ENCODE measurements at places on chromosomes 2 and 18. TPM values are rescaled to one million over a fixed set of nuclear protein-coding genes. Genes with fewer than 3 reads are reported as not detected.
A peak's percentile ranks its signal among the peaks of the same experiment; 100 is the strongest.

The PCARE gene
- not detected for total RNA-seq

The KIF1A gene
- under 0.01 TPM for total RNA-seq

The B3GNT7 gene
- under 0.01 TPM for total RNA-seq

- DNase-seq: peak; percentile 59
These were observed 128.5 kb downstream of the ARL6IP6 start for GRCh38 chr2:152846697-152847470.

DNA sequence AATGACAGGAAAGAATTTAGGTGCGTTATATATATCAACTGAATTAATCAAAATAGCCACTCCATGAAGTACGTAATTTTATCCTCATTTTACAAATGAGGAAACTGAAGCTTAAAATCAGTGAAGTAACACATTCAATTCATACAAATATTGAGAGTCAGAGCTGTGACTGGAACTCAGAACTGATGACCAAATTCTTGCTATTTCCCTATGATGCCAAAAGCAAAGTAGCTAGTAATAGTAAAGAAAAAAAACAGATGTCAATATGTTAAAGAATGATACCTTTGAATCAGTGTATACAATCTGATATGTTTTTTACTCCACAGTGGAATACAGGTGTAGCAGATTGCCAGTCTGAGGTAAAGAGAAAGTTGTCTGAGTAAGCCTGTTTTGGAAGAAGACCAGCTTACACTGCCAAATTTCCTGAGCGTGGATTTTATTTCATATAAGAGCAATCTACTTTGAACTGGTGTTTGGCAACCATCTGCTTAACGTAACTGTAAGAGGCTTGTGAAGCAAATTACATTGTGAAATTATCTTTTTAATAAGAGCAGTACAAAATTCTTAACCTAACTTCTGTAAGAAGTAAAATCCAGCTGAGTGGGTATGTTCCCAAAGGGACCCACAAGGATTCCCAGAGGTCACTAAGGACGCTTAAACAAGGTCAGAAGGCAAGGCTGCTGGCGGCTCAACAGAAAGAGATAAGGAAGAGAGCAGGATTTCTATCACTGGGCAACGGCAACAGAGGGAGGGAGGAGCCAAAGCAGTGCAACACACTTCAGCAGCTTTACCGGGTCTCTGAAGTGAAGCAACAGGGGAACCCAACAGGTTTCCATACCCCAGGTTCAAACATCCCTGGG is 85.6 kb downstream of the IKZF2 start:
- peak; percentile 50 for DNase-seq

DNA sequence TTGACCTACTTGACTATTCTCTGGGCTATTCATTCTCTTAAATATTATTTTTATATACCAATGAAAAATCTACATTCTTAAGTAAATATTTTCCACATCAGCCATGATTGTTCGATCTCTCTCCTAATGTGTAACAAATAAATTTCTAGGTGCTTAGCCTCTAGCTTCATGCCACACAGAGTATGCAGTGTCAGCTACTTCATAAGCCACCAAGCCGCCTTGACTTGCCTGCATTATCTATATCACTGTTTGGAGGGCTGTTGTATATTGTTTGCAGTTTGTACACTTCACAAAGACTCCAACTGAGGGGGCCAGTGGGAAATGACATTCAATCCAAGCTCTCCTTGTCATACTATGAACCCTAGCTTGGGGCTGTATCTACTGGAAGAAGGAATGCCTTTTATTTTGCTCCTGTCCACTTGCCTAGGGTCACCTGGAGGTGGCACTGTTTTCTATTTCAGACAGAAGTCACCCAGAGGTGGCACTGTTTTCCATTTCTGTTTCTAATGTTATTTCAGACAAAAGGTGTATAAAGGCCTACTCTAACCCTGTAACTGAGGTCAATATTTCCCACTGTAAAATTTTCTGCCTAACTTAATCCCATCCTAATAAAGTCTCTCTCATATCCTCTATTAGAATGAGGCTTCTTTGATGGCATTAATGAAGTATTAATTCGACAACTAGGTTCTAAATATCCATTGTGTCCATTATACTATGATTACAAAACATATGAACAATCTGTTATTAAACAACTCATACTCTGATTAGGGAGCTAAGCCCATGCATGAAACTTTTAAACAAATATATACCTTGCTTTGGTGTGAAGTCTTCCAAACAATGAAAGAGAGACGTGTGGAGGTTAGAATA is 36.4 kb downstream of the COL5A2 start:
- DNase-seq: peak; percentile 36

DNA sequence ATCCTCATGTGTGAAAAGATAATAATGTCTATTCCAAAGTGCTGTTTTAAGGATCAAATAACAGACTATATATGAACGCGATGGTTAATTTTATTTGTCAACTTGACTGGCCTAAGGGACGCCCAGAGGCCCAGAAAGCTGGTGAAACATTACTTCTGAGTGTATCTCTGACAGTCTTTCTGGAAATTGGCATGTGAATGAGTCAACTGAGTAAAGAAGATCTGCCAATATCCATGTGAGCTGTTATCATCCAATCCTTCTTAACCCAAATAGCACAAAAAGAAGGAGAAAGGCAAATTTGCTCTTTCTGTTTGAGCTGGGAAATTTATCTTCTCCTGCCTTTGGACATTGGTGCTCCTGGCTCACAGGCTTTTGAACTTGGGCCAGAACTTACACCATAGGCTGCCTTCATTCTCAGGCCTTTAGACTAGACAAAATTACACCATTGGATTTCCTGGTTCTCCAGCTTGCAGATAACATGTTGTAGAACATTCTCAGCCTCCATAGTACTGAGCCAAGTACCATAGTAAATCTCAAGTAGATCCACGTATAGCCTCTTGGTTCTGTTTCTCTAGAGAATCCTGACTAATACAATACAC is 114.7 kb upstream of the DOCK10 start:
- DNase-seq: no peak

GRCh38 chr2:28956415-28956826 is 24.7 kb upstream of the TOGARAM2 start:
- no peak for DNase-seq

GRCh38 chr2:119291588-119292167 is 68.0 kb downstream of the STEAP3 start:
- no peak for DNase-seq

GRCh38 chr2:173802518-173802917 is 162.7 kb downstream of the SP3 start:
- no peak for DNase-seq

DNA sequence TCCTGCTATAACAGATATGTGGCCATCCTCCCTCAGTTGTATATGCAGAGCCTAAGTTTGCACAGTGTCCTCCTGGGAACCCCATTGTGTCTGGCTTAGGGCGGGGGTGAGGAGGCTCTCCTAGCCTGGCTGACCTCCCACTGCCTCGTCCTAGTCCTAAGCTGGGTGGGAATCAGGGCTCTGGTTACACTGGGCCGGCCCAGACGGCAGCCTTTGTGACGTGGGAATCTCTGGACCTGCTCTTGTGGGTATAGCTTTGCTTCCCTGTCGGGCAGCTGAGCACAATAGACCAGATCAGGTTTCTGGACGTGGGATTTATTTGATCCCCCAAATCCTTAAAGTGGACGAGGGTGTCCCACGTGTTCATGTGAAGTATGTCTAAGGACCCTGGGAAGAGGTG is 2.9 kb downstream of the ACKR3 start:
- no peak for DNase-seq

DNA sequence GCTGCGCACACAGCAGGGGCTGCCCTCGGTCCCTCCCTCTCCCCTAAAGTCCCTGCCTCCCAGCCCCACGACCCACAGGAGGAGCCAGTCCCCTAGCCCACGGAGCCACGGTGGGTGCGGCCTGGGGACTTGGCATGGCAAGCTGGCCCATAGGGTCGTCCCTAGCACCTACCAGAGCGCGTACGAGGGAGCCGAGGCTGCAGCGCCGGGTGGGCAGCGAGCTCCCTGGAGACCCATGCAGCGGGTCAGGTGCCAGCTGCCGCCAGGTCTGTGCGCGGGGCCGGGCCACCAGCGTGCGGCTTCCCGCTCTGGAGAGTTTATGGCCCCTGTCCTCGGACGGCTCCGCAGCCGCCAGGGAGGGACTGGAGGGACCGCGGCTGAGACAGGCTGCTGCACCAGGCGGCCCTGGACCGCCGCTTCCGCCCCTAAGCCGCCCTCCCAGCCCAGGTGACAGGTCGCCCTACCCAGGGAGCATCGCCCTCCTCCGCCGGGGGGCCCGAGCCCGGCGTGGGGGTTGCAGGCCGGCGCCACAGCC is 273.6 kb downstream of the CCDC74A start:
- no peak for DNase-seq

GRCh38 chr2:231244382-231245248 is 46.2 kb downstream of the ARMC9 start:
- no peak for DNase-seq

DNA sequence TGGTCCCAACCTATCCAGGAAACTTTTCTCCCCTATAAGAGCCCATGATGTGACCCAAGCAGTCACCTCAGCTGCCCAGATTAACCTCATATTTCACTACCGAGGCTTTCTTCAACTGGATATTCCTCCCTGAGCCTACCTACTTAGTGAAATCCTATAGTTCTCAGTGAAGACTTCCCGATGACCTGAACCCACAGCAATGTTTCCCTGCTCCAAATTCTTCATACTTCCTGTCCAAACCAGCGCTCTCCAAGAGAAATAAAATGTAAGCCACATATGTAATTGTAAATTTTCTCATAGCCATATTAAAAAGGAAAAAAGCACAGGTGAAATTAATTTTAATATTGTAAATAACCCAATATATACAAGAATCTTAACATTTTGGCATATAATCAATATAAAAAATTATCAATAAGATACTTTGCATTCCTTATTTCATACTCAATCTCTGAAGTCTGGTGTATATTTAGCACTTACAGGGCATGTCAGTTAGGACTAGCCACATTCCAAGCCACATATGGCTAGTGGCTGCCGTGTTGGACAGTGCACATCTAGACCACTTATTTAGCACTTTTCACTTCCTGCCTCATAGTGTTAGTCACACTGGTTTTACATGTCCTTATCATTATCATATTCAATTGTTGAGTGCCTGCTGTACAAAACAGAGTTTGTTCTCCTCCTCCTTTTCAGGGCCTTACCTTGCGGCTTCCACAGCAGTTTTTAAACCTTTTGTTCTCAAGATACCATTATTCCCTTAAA is 1.9 kb upstream of the STAT4 start:
- DNase-seq: peak; percentile 75

GRCh38 chr2:137857881-137858280 is 106.4 kb upstream of the HNMT start:
- no peak for DNase-seq

- DNase-seq: peak; percentile 29
These were observed 180.1 kb downstream of the PRPF40A start for GRCh38 chr2:152537081-152537651.

DNA sequence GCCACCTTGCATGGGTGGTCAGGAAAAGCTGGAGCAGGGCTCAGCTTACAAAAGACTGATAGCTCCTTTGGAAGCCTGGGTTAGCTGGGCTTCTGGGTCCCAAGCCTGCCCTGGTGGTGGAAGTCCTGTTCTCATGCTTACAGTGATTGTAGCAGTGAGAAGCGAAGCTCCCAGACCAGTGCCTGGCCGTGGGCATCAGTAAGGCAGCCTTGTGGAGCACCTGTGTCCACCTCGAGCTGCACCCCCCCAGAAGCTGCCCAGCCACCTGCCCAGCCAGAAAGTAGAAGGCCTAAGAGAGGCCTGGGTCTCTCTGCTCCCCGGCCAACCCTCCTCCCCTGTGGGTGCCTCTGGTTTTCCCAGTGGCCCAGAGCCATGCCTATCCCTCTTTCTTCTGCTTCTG is 10.5 kb downstream of the GLI2 start:
- DNase-seq: no peak

GRCh38 chr2:232264081-232264480 is 114.5 kb upstream of the ALPP start:
- no peak for DNase-seq

DNA sequence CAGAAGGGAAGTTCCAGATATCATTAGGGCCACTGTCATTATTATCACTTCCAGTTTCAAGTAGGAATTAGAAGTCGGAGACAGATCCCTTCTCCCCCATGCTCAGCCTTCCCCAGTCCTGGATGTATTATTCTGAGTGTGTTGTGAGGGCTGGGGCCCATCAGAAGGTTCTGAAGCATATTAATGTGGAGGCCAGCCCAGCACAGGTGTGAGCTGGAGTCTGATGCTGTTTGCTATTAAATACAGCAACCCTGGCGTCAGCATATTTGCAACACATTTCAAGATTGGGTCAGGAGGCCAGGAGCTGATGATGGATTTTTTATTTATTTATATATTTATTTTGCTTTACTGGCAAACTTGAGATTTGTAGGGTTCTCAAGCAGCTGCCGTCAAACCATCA is 195.2 kb downstream of the NRP2 start:
- no peak for DNase-seq

DNA sequence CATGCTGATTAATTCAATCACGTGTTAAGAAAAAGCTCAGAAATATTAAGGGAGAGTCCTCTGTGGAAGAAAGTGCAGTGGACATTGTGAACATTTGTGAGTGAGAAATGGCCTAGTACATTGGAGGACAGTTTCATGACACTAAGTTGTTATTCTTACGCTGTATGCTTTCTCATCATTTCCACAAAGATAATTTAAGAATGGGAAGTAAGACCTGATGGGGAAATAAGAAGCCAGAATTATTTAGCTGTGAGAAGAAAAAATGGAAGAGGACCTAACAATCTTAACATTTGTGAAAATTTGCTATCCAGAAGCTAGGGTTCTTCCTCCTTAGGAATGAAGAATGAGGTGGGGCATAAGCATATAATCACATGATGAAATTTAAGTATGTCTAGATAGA is 15.2 kb upstream of the RAPH1 start:
- no peak for DNase-seq

- DNase-seq: peak; percentile 35
These were observed 768.2 kb upstream of the ACVR2A start for GRCh38 chr2:147076634-147077033.

GRCh38 chr2:158228943-158229508 is 127.3 kb downstream of the UPP2 start:
- no peak for DNase-seq

GRCh38 chr2:231222318-231223000 is 24.0 kb downstream of the ARMC9 start:
- DNase-seq: peak; percentile 88

GRCh38 chr18:13645093-13645492 is 81.3 kb downstream of the FAM210A start:
- DNase-seq: no peak

DNA sequence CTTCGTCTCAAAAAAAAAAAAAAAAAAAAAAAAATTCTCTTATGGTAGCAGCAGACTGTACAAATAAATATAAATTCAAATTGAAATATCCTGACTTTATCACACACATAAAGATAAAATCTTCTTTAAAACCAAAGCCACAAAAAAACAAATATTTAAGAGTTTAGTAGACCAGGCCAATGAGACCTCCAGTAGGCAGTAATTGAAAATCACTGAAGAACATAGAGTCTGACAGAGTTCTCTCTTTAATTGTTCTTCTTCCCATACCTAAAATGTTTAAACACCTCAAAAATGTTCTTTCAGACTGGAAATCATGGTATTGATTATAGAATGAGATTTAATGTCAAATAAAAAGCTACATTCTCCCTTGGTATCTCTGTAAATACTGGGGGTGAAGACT is 20.8 kb downstream of the PRPF40A start:
- no peak for DNase-seq
